ENCODE measurements at places on chromosomes 1 and 21. TPM values are rescaled to one million over a fixed set of nuclear protein-coding genes. Genes with fewer than 3 reads are reported as not detected.

HES4 gene
- total RNA-seq, result 28.2 TPM

TEKT2 gene
- 24.3 TPM for total RNA-seq

GUCA2A gene
- not detected for total RNA-seq

GRCh38 chr1:202781180-202781579 is 27.0 kb downstream of the KDM5B start:
- DNase-seq, result no peak

- DNase-seq, result no peak
Observed at GRCh38 chr1:155645648-155646047, 35.6 kb downstream of the MSTO1 start.

DNA sequence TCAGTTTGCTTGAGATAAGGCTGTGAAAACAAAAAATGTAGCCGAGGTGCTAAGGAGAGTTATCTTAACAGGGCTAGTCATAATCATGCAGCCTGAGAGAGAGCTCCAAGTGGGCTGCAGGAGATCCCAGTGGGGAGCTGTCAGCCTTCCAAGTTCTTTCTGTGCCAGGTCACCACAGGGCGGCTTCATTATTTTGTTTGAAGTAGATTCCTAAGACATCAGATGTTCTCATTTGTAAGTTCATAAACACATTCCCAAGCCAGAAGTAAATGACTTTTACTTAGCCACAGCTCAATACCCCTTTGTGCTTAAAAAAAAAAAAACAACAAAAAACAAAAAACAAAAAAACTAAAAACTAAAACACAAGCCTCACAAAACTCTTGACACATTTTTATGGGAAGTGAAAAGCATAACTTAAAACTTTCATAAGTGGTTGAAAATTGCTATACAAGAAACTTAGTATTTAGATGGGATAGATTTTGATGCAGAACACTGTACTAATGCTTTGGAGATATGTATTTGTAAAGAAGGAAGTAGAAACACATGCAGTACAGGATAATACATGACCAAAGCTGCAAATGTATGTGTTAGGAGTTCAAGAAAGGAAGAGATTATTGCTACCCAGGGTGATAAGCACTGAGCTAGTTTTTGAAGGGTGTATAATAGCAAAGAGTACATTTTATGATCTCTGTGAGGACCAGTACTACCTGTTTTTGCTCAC is 8.6 kb downstream of the CDC14A start:
- no peak for DNase-seq

OLFML2B gene
- total RNA-seq, result 51.3 TPM

NBPF8 gene
- total RNA-seq, result 8.4 TPM

GRCh38 chr1:206105464-206105995 is 11.7 kb downstream of the AVPR1B start:
- DNase-seq, result no peak

DNA sequence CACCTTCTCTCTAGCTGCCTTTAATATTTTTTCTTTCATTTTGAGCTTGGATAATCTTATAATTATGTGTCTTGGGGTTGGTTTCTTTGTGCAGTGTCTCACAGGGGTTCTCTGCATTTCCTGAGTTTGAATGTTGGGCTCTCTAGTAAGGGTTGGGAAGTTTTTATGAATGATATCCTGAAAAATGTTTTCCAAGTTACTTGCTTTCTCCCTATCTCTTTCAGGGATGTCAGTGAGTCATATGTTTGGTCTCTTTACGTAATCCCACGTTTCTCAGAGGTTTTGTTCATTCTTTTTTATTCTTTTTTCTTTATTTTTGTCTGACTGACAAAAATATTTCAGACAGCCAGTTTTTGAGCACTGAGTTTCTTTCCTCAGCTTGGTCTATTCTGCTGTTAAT is 55.4 kb upstream of the CCDC190 start:
- DNase-seq, result no peak

DNA sequence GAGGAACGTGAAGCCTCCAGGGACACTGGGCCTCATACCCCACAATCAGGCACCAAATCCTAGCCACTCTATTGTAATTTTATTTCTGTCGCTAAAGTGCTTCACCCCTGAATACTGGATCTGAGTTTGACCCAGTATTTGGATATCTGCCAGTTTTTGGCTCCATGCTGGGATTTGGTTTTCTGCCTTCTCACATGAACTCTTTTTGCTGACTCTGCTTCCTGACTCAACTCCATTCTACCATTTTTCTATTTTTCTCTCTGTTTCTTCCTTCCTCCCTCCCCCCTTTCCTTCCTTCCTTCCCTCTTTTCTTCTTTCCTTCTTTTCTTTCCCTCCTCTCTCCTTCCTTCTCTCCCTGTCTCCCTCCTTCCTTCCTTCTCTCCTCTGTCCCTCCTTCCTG is 151.3 kb upstream of the GJB5 start:
- no peak for DNase-seq

- DNase-seq, result no peak
Observed at GRCh38 chr21:39685991-39686390, 59.0 kb upstream of the IGSF5 start.

GRCh38 chr1:92759361-92759760 is 25.5 kb downstream of the EVI5 start:
- no peak for DNase-seq

- DNase-seq, result no peak
Observed at GRCh38 chr21:31732597-31733550, 956 bp upstream of the SCAF4 start.

GCLM gene
- 13.4 TPM for total RNA-seq

DNA sequence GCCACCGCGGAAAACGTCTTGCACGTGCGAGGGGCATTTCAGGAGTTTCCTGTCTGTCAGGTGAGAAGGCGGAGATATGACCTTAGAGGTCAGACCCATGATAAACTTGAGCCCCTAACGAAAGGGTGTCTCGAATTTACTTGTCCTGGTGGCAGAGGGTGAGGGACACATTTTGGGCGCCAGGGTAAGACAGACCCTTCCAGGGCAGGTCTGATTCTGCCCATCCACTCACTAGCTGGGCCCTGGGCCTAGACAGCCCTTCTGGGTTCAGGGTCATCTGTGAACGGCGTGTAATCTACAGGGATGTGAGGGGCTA is 395 bp upstream of the CSRP1 start:
- DNase-seq, result no peak

HMGCS2 gene
- total RNA-seq, result 1.5 TPM

ANKRD34A gene
- 0.69 TPM for total RNA-seq

GRCh38 chr21:16476056-16476825 is 746.5 kb downstream of the USP25 start:
- DNase-seq, result no peak

- no peak for DNase-seq
Observed at GRCh38 chr1:72567521-72567920, 285.2 kb upstream of the NEGR1 start.

GRCh38 chr1:156525856-156526489 is 25.4 kb upstream of the MEF2D start:
- DNase-seq, result no peak

WRAP73 gene
- 14.1 TPM for total RNA-seq

DNA sequence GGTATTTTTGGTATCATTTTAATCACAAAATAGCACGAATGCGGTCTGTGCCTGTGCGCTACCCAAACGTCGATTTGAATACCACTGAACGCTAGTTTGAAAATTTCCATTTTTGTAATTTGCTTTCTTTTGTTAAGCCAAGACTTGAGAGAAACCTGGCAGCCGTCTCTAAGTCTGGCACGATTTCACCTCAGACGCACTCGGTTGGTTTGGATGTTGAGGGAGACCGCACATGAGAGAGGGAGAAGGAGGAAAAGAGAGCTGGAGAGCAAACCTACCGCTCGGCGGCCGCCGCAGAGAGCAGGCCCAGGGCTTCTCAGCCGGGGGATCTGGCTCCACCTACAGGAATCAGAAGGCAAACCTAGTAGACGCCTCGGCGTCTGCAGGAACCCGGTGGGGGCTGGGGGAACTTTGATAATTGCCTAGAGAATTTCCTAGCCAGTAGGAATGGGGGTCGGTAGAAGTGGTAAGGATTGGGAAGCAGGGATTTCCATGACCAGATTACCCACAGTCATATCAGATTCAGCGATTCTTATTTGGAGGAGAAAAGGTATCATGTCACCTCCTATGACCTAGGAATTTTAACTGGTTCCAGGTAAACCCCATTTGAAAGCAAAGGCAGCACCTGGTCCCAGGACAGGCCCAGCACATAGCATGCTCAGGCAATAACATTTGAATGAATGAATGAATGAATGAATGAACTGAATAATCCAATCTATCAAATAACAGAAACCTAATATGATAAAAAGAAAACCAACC is 83.2 kb downstream of the TM2D1 start:
- DNase-seq, result peak; percentile 79

NSL1 gene
- 44.5 TPM for total RNA-seq

DNA sequence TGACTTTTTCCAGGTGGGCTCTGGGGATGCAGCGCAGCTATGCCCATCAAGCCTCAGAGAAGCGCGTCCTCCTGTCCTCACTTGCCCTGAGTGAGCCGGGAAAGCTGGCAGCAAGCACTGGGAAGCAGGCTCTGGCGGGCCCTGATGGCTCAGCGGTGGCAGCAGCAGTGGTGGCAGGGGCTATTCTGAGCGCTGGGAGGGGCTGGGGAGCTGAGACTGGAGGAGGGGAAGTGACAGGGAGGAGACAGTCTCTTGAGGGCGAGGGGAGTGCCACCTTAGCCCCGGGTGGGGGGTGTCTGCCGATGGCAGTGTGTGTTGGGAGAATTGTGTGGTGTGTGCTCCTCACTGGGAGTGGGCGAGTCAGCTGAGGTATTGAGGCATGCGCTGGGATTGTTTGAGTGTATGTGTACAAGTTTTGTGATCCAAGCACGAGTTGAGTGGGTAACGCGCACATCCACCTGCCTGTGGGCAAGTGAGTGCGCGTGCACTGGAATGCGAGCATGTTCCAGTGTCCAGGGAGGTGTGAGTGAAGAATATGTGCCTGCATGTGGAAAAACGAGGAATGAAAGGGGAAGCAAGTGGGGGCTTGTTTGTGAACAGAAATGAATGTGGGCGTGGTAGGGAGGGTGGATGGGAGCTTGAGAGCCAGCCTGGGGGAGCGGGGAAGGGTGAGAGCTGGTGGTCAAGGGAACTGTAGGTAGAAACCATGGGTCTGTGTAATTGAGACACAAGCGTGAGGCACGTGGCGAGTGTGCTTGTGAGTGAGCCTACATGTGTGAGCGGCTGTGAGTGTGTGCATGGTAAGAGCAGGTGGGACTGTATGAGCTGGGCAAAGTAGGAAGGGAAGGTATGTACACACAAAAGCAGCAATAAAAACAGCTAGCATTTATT is 2.9 kb upstream of the FOXO6 start:
- no peak for DNase-seq

GRCh38 chr1:182754543-182755314 is 34.8 kb upstream of the NPL start:
- no peak for DNase-seq

- no peak for DNase-seq
Observed at GRCh38 chr1:190475421-190476141, 2.1 kb downstream of the BRINP3 start.

DNA sequence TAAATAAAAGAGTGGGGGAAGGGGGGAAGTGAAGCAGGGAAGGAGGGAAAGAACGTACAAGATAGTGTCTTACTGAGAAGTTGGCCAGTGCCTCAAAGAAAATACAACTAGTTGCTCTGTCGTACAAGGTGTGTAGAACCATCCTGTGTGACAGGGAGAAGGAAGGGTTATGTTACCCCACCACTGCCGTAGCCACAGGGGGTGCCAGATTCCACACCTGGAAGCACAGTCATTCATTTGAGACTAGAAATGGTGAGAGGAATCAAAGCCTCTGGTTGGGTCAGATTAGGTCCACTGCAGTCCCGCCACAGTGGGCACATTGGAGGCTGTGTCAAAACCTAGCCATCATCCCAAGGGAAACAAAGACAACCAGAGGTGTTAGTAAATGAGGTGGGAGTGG is 2.7 kb upstream of the ERI3 start:
- DNase-seq, result no peak

GRCh38 chr1:187626056-187626455 is 797.3 kb downstream of the PLA2G4A start:
- no peak for DNase-seq

HSF2BP gene
- total RNA-seq, result 0.49 TPM

- no peak for DNase-seq
Observed at GRCh38 chr21:19683492-19683891, 1279.9 kb upstream of the TMPRSS15 start.

EDARADD gene
- total RNA-seq, result 2.6 TPM

COL8A2 gene
- total RNA-seq, result 20.8 TPM

NBPF20 gene
- 1.9 TPM for total RNA-seq

- no peak for DNase-seq
Observed at GRCh38 chr1:75707191-75707590, 17.3 kb upstream of the ACADM start.

DNA sequence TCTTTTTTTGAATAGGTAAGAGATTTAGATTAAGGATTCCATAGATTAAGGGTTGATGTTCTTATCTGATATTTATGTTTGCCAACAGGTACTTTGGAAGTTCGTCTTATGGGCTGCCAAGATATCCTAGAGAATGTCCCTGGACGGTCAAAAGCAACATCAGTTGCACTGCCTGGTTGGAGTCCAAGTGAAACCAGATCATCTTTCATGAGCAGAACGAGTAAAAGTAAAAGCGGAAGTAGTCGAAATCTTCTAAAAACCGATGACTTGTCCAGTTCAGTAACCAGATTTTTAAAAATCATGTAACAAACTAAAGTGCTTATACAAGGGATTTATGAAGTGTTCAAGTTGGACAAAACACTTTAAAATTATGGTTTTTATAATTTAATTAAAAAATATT is 100.5 kb downstream of the PKN2 start:
- DNase-seq, result no peak

DNA sequence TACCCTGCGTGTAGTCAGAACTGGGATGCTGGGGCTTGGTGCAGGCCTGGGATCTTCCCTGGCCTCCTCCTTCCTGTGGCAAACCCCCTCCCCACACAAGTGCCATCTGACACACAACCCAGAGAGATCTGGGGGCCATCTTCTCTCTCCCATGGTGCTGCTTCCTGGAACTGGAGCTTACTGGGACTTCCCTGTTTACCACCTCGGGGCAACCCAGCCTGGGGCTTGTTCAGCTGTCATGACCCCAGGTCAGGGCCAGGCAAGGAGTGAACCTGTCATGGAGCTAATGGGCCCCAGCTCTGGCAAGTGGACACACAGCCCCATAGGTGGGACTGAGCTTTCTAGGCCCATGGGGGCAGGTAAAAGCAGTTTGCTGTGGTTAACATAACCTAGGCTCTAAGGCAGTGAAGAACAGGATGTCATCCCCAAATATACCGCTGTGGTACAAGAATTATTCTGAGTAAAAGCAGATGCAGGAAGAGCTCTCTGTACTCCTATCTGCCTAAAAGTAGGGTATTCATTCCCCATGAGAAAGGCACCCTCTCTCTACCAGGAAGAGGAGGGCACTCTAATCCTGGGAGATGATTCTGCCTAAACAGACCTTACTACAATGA is 2.4 kb downstream of the TRIM11 start:
- DNase-seq, result no peak
